ENCODE measurements at places on chromosomes 7 and 10. TPM values are rescaled to one million over a fixed set of nuclear protein-coding genes. Genes with fewer than 3 reads are reported as not detected.
A peak's percentile ranks its signal among the peaks of the same experiment; 100 is the strongest.

ELN gene
- total RNA-seq = 20.3 TPM

IKZF1 gene
- 11.5 TPM for total RNA-seq

- H3K27ac ChIP-seq = no peak overlapping the region
- no peaks in the 10 kb centered on the region for H3K36me3 ChIP-seq
- peak; percentile 59 for DNase-seq
- no peaks in the 10 kb centered on the region for H3K4me1 ChIP-seq
These were observed 44.8 kb downstream of the CLIP2 start for GRCh38 chr7:74334030-74334429.

- H3K4me3 ChIP-seq = no peak overlapping the region
- H3K4me1 ChIP-seq = peaks cover 44% of the 10 kb centered on the region
- DNase-seq = no peak
- no peaks in the 10 kb centered on the region for H3K36me3 ChIP-seq
- H3K27ac ChIP-seq = peak overlapping the region; percentile 76
These were observed 2.4 kb upstream of the MTPN start for GRCh38 chr7:135979471-135980011.

GRCh38 chr10:80441831-80442230 is 12.3 kb upstream of the TSPAN14 start:
- H3K36me3 ChIP-seq = no peaks in the 10 kb centered on the region
- H3K27me3 ChIP-seq = no peaks in the 10 kb centered on the region
- DNase-seq = no peak
- no peaks in the 10 kb centered on the region for H3K4me1 ChIP-seq
- no peak overlapping the region for H3K27ac ChIP-seq
- no peak overlapping the region for H3K4me3 ChIP-seq

GRCh38 chr10:6995831-6996230 is 415.0 kb downstream of the SFMBT2 start:
- no peak overlapping the region for H3K27ac ChIP-seq
- H3K4me3 ChIP-seq = no peak overlapping the region
- H3K27me3 ChIP-seq = no peaks in the 10 kb centered on the region

DNA sequence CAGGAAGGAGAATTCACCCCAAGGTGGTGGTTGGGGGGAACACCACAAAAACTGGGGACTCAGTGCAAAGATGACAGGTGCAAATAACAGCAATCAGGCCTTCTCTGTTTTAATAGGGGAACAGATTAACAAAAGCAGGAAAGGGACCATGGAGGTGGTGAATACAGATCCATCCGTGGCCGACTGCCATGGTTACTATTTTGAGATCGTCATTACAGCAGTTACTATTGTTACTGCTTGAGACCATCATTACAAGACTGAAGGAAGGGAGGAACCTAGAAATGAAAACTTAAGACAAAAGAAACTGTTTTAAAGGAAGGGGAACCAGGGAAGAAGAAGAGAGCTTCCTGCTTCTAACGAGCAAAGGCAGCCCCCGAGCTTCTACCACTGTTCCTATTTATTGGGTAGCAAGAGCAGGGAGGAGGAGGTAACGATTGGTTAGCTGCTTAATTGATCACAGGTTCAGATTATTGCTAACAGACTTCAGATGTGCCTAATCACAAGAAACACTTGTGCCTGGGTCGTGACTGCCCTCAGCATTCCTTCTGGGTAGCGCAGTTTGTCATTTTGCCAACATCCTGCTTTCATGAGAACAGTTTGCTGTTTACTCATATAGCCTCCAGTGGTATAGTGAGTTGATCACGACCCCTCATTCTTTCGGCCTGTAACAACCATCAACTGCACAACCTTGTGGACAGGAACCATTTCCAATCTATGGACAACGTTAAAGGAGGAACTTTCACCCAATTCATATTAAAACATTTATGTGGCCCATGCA is 216.3 kb downstream of the CHCHD3 start:
- no peaks in the 10 kb centered on the region for H3K36me3 ChIP-seq
- H3K4me3 ChIP-seq = no peak overlapping the region
- DNase-seq = no peak
